ENCODE measurements at places on chromosomes 4 and X. TPM values are rescaled to one million over a fixed set of nuclear protein-coding genes. Genes with fewer than 3 reads are reported as not detected.

Gene CLDN2
- total RNA-seq = not detected

Gene GUCY1B1
- 14.7 TPM for total RNA-seq

Gene CTSO
- 11.0 TPM for total RNA-seq

Gene PAGE4
- total RNA-seq = not detected

Gene CXorf49B
- not detected for total RNA-seq

Gene SSX3
- not detected for total RNA-seq

Gene PPP1R2C
- total RNA-seq = not detected

Gene GPR50
- not detected for total RNA-seq

Gene SCRG1
- 0.46 TPM for total RNA-seq

- H3K4me1 ChIP-seq = no peaks in the 10 kb centered on the region
- no peaks in the 10 kb centered on the region for H3K27me3 ChIP-seq
- no peaks in the 10 kb centered on the region for H3K36me3 ChIP-seq
- no peak overlapping the region for H3K27ac ChIP-seq
Measured at GRCh38 chrX:73758250-73758649, 195.3 kb downstream of the CHIC1 start.

GRCh38 chrX:103918571-103919269 is 43.7 kb upstream of the TMSB15B start:
- DNase-seq = peak; percentile 72
- H3K27ac ChIP-seq = peak overlapping the region; percentile 4
- H3K4me1 ChIP-seq = no peaks in the 10 kb centered on the region
- no peaks in the 10 kb centered on the region for H3K36me3 ChIP-seq

DNA sequence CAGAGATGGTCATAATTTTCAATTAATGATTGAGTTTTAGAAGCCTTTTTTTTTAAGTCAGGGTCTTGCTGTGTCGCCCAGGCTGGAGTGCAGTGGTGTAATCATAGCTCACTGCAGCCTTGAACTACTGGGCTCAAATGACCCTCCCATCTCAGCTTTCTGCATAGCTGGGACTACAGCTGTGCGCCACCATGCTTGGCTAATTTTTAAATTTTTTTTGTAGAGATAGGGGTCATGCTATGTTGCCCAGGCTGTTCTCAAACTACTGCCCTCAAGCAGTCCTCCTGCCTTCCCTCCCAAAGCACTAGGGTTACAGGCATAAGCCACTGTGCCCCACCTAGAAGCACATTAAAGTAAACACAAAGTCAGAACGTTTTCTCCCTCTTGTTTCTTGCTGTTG is 51.7 kb downstream of the HTT-AS start:
- no peaks in the 10 kb centered on the region for H3K4me1 ChIP-seq
- H3K36me3 ChIP-seq = no peaks in the 10 kb centered on the region
- no peak for DNase-seq
- H3K27me3 ChIP-seq = no peaks in the 10 kb centered on the region

DNA sequence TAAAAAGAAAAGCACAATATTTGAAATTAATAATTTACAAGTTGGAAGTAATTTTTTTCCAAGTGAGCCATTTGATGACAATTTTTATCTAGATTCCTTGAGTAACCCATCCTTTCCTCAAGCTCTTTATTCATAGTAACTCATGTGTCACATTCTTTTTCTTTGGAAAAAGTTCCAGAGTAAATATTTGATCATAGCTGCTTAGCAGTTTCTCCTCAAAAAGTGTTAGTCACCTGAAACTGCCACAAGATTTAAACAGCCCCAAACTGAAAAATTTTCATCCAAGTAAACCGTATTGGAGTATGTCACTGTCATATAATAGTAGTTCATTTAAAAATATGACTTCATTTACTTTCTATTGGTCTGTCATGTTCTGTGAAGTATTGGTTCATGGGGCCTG is 94.6 kb upstream of the CASK start:
- H3K4me3 ChIP-seq = no peak overlapping the region
- no peaks in the 10 kb centered on the region for H3K4me1 ChIP-seq

- no peak overlapping the region for H3K4me3 ChIP-seq
- H3K36me3 ChIP-seq = no peaks in the 10 kb centered on the region
- no peak for DNase-seq
- no peaks in the 10 kb centered on the region for H3K4me1 ChIP-seq
Measured at GRCh38 chrX:122092360-122092759, 1045.0 kb downstream of the GLUD2 start.

DNA sequence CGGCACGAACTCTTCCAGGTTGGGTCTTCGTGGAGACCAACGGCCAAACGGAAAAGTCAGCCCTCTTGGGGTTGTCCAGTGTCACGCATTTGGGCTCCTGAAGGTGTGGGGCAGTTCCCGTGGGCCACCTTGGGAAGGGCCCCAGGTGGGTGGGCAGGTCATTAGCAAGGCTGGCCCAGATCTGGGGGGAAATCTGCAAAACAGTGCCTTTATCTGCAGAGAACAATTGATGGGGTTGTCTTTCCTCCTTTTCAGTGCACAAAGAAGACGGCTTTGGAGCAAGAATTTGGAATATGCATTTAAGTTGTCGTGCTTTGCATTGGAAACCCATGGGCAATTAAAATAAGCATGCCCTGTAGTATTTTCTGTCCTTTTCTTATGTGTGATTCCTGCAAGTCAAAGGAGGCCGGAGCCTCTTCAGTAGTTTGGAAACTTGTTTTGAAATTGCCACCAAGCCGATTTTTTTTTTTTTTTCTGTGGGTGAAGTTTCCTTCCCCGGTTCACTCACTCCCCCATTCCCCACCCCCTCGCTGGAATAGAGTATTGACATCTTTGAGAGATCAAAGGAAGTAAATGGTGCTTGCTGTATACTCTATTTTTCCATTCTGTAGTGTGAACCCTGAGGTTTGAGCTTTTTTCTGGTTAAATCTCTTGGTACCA is 9.8 kb downstream of the ZIC3 start:
- peaks cover 12% of the 10 kb centered on the region for H3K27me3 ChIP-seq
- H3K4me3 ChIP-seq = no peak overlapping the region
- no peak overlapping the region for H3K27ac ChIP-seq
- DNase-seq = no peak

DNA sequence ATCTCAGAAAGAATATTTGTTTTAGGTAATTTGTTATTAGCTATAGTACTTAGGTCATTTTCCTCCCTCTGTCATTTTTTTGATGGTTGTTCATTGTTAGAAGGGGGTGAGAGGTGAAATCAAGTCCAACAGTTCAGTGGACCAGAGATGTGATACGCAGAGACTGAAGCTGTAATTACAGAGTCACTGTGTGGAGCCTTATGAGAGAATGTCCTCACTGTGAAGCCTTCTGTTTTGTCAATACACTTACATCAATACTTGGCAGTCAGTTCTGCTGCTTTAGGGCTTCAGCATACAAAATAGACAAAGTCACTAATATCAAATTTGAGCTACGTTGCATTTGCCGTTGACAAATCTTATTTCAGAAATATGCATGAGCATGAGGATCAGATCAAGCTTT is 692.5 kb downstream of the C4orf33 start:
- H3K36me3 ChIP-seq = no peaks in the 10 kb centered on the region
- DNase-seq = no peak
- H3K27me3 ChIP-seq = no peaks in the 10 kb centered on the region

- no peak overlapping the region for H3K4me3 ChIP-seq
- no peaks in the 10 kb centered on the region for H3K36me3 ChIP-seq
- H3K27ac ChIP-seq = no peak overlapping the region
- peaks cover 11% of the 10 kb centered on the region for H3K4me1 ChIP-seq
Measured at GRCh38 chr4:123589301-123589700, 192.7 kb downstream of the SPRY1 start.

GRCh38 chr4:62162606-62163005 is 962.5 kb downstream of the ADGRL3 start:
- H3K4me1 ChIP-seq = peaks cover 4% of the 10 kb centered on the region
- H3K4me3 ChIP-seq = no peak overlapping the region
- DNase-seq = no peak
- H3K36me3 ChIP-seq = peaks cover 9% of the 10 kb centered on the region
- no peaks in the 10 kb centered on the region for H3K27me3 ChIP-seq
- no peak overlapping the region for H3K27ac ChIP-seq

GRCh38 chr4:64727960-64728359 is 318.7 kb upstream of the TECRL start:
- no peaks in the 10 kb centered on the region for H3K27me3 ChIP-seq
- H3K4me3 ChIP-seq = no peak overlapping the region
- no peak for DNase-seq
- H3K27ac ChIP-seq = no peak overlapping the region
- H3K36me3 ChIP-seq = no peaks in the 10 kb centered on the region

GRCh38 chrX:65745427-65745826 is 78.0 kb downstream of the MSN start:
- no peaks in the 10 kb centered on the region for H3K36me3 ChIP-seq
- no peak overlapping the region for H3K4me3 ChIP-seq
- peaks cover 9% of the 10 kb centered on the region for H3K4me1 ChIP-seq

GRCh38 chr4:78781924-78782323 is 5.8 kb downstream of the BMP2K start:
- DNase-seq = no peak
- H3K4me3 ChIP-seq = no peak overlapping the region
- no peaks in the 10 kb centered on the region for H3K36me3 ChIP-seq
- no peaks in the 10 kb centered on the region for H3K27me3 ChIP-seq

- no peak for DNase-seq
- peaks cover 27% of the 10 kb centered on the region for H3K36me3 ChIP-seq
- no peaks in the 10 kb centered on the region for H3K27me3 ChIP-seq
- H3K4me3 ChIP-seq = no peak overlapping the region
- H3K27ac ChIP-seq = peak overlapping the region; percentile 14
Measured at GRCh38 chr4:139522457-139522856, 33.6 kb downstream of the SETD7 start.

GRCh38 chrX:23959781-23960180 is 52.0 kb downstream of the CXorf58 start:
- no peaks in the 10 kb centered on the region for H3K36me3 ChIP-seq
- no peak overlapping the region for H3K4me3 ChIP-seq
- H3K4me1 ChIP-seq = no peaks in the 10 kb centered on the region

GRCh38 chr4:148093065-148093464 is 349.1 kb downstream of the NR3C2 start:
- H3K27me3 ChIP-seq = no peaks in the 10 kb centered on the region
- no peak overlapping the region for H3K4me3 ChIP-seq
- no peak overlapping the region for H3K27ac ChIP-seq

DNA sequence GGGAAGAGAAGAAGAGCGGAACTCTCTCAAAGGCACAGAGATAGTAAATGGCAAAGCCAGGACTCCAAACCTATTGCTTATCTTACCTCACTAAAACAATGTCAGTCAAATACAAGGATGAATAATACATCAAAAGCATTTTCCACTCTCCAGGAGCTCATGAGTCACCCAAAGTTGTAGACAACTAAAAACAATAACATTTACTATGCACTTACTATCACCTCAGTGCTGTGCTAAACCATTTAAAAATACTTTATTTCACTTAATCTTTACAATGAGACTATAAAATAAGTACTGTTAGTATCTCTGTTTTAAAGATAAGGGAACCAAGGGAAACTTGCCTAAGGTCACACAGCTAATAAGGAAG is 163.2 kb upstream of the SPANXC start:
- H3K27ac ChIP-seq = no peak overlapping the region
- H3K4me3 ChIP-seq = no peak overlapping the region
- DNase-seq = no peak
- no peaks in the 10 kb centered on the region for H3K4me1 ChIP-seq

DNA sequence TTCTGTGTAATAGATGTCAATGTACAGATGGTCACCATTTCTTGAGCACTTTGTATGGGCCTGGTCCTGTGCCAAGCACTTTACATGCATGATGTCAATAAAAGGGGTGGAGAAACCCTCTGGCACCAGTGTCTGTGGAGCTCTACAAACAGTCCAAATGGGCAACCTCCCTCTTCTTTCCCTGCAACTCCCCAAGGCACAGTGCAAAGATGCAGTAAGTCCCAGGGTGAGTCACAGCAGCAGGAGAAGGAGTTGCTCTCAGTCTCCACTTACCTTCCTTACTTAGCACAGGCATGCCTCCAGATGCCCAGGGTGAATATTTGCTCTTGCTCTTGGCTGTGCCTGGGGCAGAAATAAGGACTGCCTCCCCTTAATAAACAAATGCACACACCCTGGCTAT is 4.3 kb downstream of the OCIAD2 start:
- H3K27ac ChIP-seq = no peak overlapping the region
- no peak for DNase-seq
- H3K27me3 ChIP-seq = no peaks in the 10 kb centered on the region
- H3K36me3 ChIP-seq = peaks cover under 1% of the 10 kb centered on the region
- H3K4me1 ChIP-seq = peaks cover 17% of the 10 kb centered on the region

- H3K4me3 ChIP-seq = no peak overlapping the region
- DNase-seq = no peak
- no peak overlapping the region for H3K27ac ChIP-seq
Measured at GRCh38 chr4:600850-601515, 24.4 kb upstream of the PDE6B start.

DNA sequence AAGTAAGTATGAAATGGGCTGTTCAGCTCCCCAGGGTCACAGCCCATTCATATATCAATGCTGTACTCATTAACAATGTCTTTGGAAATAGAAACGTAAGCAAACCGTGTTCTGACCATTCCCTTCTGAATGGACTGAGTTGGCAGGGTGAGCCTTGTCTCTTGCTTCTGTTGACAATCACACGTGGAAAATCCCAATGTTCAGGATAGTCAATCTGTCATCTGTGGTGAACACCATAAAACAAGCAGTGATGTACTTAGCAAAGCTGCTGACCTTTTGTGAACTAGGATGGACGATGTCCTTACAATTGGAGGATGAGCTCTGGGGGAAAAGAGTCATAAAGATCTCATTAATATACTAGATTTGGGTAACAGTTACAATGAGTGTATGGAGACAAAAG is 109.6 kb upstream of the PAQR3 start:
- peaks cover 14% of the 10 kb centered on the region for H3K4me1 ChIP-seq
- H3K27me3 ChIP-seq = no peaks in the 10 kb centered on the region
- DNase-seq = no peak

DNA sequence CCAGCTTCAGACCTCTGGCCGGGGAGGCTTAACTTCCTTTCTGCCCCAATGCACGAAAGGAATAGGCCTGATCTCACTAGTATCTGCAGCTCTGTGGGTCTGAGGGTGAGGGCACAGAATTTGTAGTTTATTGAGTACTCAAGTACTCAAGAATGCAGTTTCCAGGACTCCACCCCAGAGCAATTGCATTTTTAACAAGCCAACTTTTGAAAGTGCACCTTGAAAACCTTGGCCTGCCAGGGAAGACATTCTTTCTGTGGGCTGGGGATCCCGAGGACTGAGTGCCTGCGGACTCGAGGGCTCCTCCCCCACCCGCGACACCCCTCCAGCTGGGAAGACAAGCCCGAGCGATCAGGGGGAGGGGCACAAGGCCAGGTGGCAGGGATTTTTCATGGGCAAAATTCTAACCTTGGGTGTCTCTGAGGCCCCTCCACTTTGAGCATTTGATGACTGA is 22.4 kb downstream of the RS1 start:
- no peaks in the 10 kb centered on the region for H3K27me3 ChIP-seq
- H3K36me3 ChIP-seq = no peaks in the 10 kb centered on the region
- no peak for DNase-seq
- H3K27ac ChIP-seq = no peak overlapping the region
- H3K4me3 ChIP-seq = no peak overlapping the region

GRCh38 chrX:104324461-104325212 is 69.9 kb upstream of the ESX1 start:
- no peaks in the 10 kb centered on the region for H3K4me1 ChIP-seq
- H3K4me3 ChIP-seq = no peak overlapping the region
- H3K36me3 ChIP-seq = no peaks in the 10 kb centered on the region

DNA sequence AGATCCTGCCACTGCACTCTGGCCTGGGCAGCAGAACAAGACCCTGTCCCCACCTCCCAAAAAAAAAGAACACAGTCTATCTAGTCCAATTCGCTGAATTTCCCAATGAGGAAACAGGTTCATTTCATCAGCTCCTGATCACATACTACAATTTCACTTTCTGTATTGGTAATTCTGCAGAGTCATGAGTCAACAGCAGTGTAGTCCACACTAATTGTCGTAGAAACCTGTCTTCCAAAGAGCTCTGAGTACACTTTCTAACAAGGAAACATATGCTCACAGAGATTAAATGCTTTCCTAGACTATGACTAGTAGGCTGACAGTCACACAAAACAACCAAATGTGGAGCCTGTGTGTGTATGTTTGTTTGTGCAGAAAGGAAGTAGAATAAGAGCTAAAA is 91.9 kb downstream of the GPC4 start:
- H3K4me3 ChIP-seq = no peak overlapping the region
- no peak overlapping the region for H3K27ac ChIP-seq

Measured in heart left ventricle (tissue), 16 donors.